T-helper 22 cell (primary cell): ENCODE measurements at places on chromosomes 12 and 14.

DNA sequence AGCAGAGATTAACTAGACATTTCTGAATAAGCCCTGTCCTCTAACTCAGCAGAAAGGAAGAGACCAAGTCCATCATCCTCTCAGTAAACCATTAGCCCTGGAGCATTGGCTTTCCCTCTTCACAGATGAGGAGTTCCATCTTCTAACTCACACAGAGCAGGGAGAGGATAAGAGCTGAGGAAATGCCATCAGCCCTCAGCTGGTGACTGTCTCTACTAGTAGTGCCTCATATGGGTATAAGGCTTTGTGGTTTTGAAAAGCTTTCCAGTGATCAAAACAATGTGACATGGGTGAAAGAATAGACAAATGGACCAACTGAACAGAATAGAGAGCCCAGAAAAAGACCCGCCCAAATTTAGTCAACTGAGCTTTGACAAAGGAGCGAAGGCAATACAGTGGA is 197.2 kb upstream of the NUDT4 start:
- no peak for DNase-seq

DNA sequence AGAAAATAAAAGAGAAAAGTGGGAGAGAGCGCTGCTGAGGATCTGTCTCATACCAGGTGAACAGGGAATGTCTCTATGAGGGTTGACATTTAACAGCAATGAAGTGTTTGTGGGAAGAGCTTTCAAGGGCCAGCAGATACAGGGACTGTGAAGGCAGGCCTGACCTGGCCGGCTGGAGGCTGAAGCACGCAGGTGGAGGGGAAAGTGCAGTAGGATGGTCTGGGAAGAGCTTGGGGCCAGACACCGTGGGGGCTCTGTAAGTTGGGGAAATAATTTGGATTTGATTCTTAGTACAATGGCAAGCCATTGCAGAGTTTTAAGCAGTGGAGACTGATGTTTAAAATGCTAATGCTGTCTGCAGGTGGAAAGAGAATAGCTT is 23.8 kb upstream of the DHRS2 start:
- no peak for DNase-seq

DNA sequence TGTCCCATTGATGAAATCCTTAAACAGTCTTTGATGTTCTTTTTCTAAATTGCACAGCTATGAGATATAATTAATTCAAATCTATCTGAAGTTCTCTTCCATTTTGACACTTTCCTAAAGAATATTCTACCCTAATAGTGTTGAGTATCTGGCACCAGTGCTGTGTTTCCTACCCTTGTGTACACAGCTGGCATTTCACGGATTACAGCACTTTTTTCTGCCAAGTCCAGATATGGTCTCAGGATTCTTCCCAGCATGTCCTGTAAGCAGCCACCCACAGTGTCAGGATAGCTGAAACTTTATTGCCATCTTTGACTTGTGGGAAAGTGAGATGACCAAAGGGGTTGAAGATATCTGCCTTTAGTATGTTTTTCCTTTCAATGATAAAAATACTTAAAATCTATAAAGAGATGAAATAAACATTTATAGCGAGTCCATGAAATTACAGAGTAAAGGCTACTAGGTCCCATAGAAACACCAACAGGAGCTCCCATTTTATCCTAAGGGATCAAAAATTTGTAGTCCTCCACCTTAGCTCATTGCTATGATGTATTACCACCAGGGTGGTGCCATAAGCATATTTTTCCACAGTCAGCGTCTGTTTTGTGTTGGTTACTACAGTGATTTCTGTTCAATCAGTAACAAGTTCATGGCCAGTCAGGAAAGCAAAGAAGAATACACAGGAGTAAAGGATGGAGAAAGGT is 96.7 kb downstream of the TRHDE start:
- DNase-seq = no peak

DNA sequence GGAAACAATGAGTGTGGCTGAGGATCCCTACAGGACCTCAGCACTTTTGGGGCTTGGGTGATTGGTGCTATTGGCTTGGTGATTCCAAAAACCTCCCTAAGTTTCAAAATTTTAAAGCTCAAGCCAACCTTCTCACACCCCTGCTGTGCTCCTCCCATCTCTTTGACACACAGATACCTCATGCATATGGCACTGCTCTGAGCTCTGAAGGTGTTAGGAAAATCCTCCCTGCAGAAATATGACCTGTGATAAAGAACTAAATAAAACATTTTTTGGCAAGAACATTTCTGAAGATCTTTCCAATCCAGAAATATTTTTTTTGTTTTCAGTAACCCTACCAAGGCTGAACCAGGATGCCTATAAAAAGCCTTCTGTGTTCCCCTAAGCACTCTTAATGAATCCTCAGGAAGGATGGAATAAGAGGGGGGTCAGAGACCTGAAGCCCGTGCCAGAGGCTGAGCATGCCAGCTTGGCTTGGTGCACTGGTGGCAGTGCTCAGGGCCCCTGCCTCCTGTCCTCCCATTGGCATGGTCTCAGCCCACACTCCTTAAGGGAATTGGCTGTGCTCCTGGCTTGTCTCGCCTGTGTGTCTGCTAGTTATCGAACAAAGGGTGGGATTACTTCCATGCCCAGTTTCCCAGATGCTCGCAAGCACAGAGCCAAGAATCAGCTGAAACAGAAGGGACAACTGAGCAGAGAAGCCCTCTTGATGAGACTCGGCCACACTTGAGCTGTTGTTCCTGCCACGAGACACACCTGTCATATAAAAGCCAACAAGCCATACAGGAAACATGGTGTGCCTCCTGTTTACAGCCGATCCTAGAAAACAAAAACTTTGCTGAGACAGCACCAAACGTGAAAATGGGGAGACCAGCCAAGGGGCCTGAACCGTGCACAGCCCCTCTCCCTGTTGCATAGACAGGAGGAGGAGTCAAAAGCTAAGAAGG is 132.7 kb upstream of the EEA1 start:
- no peak for DNase-seq

- no peak for DNase-seq
These were observed 230.2 kb upstream of the RGS6 start for GRCh38 chr14:71701990-71702389.

GRCh38 chr14:104087505-104087904 is 2.0 kb downstream of the ASPG start:
- DNase-seq = no peak

GRCh38 chr14:96265383-96266095 is 9.5 kb downstream of the BDKRB1 start:
- no peak for DNase-seq

DNA sequence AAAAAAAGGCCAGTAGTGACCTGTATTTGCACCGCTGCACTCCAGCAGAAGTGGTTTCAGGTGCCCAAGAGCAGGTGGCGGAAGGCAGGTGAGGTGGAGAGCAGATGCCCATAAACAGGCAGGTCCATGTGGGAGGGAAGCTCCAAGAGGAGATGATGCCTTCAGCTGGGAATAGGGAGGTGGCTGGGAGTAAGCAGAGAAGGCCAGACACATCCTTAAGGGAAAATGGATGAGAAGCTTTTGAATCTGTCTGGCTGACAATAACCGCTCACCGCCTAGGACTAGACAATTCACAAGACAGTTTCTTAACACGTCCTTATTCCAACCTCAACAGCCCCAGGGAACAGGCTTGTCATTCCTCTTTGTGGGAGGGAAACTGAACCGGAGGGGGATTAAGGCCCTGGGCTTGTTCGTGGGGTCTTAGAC is 43.9 kb upstream of the PLEKHG6 start:
- no peak for DNase-seq

- no peak for DNase-seq
These were observed 50.6 kb downstream of the FOXA1 start for GRCh38 chr14:37544407-37544806.

DNA sequence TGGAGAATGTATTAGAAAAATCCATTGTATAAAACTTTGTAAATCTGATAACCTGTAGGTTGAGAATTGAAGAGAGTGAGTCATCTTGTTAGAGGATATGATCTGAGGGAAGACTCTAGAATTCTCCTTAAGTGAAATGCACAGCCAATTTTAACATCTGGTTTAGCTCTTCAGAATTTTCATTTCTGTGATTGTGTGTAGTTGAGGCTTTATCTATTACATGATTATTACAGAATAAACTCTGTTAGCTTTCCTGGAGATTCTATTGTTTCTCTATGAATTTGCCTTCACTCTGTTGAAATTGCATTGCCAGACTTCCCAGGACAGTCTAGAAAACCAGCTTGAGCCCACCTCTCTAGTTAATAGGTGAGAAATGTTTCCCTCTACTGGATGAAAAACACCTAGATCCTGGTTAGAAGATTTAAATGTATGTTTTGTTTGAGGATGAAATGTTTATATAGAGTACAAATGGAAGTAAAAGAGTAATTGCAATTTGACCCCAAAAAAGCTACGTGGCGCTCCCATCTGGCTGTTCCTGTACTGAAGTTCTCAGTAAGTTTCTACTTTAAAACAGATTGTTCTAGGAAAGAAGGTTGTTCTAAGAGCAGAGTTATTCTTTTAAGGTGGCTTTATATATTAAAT is 2.9 kb downstream of the NUDT4 start:
- no peak for DNase-seq

DNA sequence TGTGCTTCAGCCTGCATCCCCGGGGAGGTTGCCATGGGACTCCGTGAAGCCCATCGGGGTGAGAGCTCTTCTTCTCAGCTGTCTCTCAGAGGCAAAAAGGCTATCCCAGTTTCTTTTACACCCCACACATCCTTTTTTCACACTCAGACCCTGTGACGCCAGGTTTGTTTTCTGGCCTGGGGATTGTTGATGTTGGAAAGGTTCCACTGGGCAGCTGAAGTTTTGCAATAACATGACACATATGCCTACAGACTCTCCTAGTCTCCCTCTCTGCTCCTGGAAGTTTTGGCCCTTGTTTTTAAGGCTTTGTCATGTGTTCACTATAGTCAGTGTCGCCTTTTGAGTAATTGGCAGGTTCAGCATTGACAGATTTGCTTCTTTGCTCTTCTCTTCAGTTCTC is 118.6 kb downstream of the SMOC1 start:
- no peak for DNase-seq

GRCh38 chr12:97854477-97854876 is 391.9 kb downstream of the RMST start:
- no peak for DNase-seq

DNA sequence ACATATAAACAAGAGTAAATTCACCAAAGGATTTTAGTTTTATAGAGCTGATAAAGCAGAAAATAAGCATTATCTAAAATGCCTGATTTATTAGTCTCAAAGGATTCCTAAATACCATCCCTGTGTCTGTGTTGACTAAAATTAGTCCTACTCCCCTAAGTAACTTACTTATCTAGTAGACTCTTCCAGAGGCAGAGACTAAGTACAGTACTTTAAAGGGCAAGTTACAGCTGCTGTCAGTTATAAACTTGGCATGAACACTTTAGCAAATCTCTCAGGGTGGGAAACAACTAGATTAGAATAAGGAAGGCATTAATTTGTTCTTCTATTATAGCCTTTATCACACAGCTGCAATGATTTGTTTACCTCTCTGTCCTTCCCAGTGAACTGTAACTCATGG is 46.0 kb downstream of the ATP2B1 start:
- no peak for DNase-seq
